AG08396 (cell line): ENCODE measurements at places on chromosomes 4 and X.

- DNase-seq = no peak
Measured at GRCh38 chr4:122548886-122549630, 71.8 kb downstream of the IL21 start.

DNA sequence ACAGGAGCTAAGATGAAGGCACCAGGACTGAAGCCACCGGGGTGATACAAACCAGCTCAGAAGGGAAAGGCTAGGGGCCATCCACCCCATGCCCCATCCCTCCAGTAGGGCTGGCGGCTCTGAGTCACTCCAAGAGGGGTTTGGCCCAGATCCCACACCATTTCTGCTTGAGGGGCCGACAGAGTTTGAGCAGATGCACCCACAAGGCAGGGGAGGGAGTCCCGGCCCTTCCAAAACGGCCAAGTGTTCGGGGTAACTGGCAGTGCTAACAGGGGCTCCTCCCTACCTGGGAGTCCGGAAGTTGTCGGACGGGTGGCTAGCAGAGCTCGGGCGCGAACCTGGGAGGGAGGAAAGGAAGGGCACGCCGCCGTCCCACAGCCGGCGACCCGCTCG is 412 bp downstream of the SLC10A3 start:
- peak; percentile 54 for DNase-seq

DNA sequence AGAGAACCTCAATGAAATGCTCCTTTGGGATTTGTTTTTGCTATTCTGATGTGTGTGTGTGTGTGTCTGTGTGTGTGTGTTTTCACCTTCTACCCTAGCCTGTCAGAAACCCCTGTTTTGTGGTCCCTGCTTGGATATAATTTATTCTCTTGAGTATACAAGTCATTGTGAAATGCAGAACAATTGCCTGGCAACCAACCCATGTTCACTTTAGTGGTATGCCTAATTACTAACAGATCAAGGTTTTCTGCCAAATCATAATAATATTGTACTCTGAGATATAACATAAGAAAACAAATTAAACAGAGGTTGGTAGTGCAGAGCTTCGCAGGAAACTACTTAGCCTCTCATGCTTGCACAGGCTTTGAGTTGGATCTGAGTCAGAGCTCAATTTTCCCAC is 7.0 kb upstream of the TET2 start:
- DNase-seq = no peak

- no peak for DNase-seq
Measured at GRCh38 chr4:74830928-74831327, 36.6 kb upstream of the BTC start.

GRCh38 chr4:152748619-152749018 is 30.9 kb downstream of the TIGD4 start:
- DNase-seq = no peak

DNA sequence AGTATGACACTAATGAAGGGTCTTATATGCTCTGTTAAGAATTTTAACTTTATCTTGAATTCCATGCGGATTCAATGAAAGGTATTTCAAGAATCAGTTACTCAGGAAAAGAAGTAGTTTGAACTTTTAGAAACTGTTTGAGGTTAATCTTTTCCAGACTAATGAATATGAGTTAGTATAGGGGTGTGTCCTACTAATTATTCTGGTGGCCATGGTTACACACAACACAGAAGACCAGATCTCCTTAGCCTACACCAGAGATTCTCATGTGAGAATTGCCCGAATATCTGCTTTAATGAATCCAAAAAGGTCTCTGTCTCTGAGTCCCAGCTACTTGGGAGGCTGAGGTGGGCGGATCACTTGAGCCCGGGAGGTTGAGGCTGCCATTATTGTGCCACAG is 100.4 kb downstream of the MMRN1 start:
- DNase-seq = no peak

GRCh38 chrX:19214311-19214710 is 92.0 kb upstream of the ADGRG2 start:
- DNase-seq = no peak

DNA sequence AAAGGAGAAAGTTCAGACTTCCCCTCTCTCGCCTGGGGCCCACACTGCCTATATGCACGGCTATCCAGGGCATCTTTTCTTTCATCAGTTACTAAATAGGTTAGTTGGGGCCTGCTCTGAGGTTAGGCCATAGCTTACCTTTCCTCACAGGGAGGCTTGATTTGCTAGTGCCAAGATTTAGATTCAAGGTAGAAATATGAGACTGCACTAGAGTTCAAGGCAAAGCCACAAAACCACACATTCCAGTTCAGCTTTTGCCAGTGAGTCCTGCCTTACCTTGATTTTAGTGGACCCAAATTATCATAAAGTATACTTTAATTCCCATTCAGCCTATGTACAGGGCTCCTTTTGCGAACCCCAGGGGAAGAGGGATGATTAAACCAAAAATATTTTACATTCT is 762.8 kb downstream of the PDHA2 start:
- DNase-seq = no peak

DNA sequence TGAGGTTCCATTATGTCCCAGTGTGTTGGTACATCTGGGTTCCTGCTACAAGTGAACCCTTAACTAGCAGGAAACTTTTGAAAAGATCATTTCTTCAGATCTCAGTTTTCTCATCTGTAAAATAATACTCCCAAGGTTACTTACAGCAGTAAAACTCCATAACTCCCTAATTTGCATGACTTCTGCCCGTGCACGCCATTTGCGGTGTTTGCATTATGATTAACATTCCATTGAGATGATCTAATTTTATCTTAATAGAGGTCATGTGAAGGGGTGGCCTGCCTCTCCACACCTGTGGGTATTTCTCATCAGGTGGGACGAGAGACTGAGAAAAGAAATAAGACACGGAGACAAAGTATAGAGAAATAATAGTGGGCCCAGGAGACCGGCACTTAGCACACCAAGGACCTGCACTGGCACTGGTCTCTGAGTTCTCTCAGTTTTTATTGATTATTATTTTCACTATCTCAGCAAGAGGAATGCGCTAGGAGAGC is 219.8 kb downstream of the TLL1 start:
- no peak for DNase-seq
